ENCODE measurements at places on chromosomes 6 and 20.

DNA sequence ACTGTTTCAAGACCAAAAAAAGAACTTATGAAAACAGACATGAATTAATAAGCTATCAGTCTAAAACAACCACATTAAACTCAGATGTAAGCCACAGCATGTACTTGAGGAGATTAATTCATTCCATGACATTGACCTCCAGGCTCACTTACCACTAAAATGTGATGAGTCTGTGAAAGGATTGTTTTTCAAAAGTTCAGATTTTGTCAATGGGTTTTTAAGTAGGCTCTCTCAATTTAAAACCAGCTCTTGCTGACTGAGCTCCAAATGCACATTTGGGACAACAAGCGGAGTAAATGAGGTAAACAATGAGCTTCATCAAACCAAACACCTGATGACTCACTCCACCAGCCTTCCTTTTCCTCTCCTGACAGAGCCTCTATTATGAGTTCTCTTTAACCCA lies 197.0 kb downstream of the SIM1 start:
- no peak for DNase-seq

DNA sequence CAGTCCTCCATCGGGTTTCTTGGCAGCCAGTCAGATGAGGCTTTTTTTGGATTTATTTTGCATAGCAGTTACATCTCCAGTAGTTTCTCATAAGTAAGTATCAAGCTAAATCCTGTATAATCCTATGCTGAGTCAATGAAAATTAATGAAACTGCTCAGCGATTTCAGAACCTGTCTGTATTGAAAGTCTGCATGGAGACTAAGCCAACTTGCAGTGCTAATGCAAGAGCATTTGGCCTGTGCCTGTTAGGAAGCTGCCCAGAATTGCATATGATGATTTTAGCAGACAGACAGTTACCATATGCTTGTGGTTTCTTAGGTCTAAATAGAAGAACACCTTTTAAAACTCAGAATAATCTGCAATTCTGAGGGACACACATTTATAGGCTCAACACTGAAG lies 25.2 kb upstream of the LRRN4 start:
- DNase-seq = no peak

GRCh38 chr20:15705975-15706374 lies 867.3 kb downstream of the KIF16B start:
- DNase-seq = no peak

- no peak for DNase-seq
Measured at GRCh38 chr6:139515511-139515910, 141.1 kb upstream of the CITED2 start.

GRCh38 chr6:28315628-28316027 lies 20.3 kb downstream of the ZSCAN31 start:
- no peak for DNase-seq

GRCh38 chr6:53335224-53335994 lies 13.3 kb downstream of the ELOVL5 start:
- no peak for DNase-seq

GRCh38 chr20:6671829-6672228 lies 95.7 kb upstream of the BMP2 start:
- no peak for DNase-seq

DNA sequence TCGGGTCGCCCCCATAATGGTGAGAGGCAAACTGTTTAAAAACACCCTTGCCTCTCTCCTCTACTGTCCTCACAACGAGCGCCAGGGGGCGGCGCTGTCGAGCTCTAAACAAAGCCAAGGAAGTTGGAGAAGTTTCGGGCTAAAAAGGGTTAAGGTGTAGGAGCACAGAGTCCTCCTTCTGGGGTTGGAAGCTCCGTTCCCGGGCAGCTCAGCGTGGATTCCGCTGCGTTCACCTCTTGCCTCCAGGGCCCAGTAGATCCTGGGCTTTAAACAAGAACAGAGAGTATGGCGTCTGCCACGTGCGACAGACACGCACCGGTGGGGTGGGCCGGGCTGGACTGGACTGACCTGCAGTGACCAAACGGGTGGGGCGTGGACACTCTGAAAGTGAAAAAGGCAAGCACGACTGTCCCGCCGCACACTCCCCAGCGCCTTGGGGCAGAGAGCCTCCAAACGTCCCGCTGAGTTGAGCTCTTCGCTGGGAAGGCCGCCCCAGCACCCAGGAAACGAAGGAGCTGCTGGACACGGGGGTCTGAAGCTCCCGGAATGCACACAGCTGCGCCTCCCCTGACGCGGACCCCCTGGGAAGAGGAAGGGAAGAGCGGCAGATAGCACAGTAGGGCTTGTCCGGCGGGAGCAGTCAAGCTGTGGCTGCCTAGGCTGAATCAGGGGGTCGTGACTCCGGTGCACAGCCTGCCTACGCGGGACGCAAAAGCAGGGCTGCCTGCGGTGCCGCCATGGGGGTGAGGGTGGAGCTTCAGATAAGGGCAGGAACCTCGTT lies 1.6 kb upstream of the THBD start:
- DNase-seq = no peak

- DNase-seq = no peak
Measured at GRCh38 chr6:35484921-35485392, 11.9 kb downstream of the TEAD3 start.

- DNase-seq = no peak
Measured at GRCh38 chr6:132570221-132570777, at the start of gene TAAR6. Gene TAAR6, plus strand, starts transcription at chr6:132570322. Its CDS starts 0 bp downstream, at chr6:132570322.

DNA sequence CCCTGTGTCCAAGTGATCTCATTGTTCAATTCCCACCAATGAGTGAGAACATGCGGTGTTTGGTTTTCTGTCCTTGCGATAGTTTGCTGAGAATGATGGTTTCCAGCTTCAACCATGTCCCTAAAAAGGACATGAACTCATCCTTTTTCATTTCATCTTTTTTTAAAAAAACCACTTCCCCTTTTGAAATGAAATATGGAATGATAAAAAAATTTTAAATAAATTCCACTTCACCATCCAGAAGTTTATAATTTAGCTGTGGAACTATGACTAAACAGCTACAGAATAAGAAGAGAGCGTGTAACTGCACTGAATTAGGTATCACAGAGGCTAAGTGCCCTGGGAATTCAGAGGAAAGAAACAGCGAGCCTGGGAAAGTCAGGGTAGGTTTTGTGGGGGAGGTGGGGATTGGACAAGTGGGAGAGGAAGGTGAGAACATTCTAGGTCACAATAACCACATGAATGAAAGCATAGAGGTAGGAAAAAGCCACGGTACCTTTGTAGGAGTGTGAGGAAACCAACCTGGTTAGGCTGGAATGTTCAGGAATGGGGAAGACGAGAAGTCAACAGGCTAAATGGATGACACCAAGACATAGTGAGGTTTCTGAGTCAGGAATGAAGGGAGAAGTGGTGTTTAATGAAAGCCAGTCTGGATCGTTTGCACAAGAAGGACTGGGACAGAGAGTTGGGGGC lies 11.0 kb downstream of the TRIM10 start:
- no peak for DNase-seq

DNA sequence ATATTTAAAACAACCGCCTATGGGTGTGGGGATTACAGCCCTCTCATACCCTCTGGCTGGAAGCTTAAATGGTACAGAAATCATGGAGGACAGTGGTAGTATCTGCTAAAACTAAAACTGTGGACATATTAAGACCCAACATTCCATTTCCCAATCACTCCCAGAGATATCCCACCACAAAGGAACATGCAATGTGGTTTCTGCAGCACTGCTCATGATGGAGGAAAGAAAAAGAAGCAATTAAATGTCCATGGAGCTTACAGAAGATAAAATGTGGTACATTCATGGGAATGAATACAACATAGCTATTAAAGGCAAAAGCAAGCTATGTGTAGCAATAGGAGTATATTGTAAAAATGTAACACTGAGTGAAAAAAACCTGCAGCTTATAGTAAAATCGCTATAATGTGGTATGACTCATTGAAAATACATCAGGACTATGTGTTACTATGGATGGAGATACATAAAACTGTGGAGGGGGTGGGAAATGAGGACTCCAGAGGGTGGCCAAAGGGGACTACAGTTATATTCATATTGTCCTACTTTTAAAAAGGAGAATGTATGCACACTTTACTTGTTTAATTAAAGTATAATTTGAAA lies 22.9 kb upstream of the NNAT start:
- DNase-seq = no peak

GRCh38 chr6:37172912-37173492 lies 3.0 kb downstream of the PIM1 start:
- no peak for DNase-seq

GRCh38 chr6:137297887-137298286 lies 78.7 kb upstream of the IFNGR1 start:
- DNase-seq = peak; percentile 34

DNA sequence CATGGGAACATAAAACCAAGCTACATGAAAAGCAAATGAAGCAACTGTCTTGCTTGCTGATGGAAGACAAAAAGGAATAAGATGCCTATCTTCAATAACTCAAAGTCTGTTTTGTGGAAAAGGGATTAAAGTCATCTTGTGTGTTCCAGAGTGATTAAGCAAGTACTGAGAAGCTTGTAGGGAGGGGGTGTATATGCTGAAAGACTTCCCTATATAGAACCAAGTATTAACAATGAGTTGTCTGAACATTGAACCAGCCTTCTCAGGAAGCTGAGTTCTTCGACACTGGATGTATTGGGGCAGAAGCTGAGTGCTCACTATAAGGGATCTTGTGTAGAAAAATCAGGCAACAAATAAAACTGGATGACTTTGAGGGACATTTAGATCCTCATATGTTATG lies 451.8 kb downstream of the CD83 start:
- DNase-seq = peak; percentile 14

DNA sequence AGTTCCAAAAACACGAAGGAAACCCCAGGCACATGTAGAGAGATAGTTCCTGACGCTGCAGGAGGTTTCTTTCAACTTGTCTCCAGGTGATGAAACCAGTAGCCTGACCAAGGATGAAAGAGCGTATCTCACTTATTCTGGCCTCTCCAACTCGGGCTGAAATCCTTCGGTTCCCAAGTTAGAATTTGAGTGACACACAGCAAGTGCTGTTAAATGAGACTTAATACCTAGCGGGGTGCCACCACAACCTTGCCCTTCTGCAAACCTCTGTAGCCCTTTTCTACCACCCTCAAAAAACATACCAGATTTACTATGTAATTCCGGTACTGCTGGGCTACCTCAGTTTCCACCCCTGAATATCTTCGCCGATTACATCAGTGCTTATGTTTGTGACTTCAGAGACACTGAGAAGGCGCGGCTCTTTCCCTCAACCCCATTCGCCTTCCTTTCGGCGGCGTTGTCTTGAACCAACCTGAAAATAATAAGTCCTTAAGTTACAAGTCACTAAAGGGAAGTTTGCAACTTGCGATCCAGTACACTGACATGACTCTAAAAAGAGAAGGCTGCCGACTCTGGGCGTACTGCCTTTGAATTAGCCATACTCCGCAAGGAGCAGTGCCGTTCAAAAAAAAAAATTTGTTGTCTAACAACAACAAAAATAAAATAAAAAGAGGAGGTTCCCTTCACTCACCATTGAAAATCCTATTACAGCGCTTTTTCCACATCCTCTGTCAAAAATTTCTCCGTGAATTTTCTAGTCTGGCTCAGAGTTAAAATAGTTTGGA lies 194.9 kb upstream of the ZNF184 start:
- DNase-seq = no peak

- DNase-seq = no peak
Measured at GRCh38 chr20:34495916-34496315, 20.3 kb upstream of the DYNLRB1 start.

- DNase-seq = no peak
Measured at GRCh38 chr20:20363799-20364592, 3.9 kb upstream of the INSM1 start.

- no peak for DNase-seq
Measured at GRCh38 chr20:20849161-20849560, 136.7 kb upstream of the RALGAPA2 start.

DNA sequence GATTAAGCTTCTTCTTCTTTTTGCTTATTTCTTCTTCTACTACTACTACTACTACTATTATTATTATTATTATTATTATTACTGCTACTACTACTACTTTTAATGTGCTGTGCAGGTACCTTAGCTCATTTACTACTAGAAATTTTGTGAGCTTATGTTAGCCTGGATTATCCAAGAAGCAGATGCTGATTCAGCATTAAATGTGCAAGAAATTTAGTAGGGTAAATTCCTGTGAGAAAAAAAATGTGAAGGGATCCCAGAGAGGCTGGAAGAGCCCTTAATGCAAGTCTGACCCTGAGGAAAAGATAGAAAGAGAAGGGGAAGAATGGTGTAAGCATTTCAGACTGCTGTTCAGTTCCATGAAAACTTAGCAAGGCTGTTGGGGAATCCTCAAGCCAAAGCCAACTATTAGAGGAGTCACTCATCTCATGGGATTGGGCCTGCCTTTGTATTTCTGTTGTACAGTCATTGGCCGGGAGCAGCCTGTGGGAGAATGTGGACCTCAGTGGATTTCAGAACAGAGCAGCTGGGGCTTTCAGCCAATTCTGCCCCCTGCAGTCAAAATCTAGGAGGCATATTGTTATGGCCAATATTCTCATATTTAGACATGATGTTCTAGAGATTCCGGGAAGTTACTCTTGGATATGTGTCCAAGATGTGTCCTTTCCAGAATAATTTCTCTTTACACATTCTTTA lies 37.2 kb upstream of the TSPYL1 start:
- DNase-seq = no peak

DNA sequence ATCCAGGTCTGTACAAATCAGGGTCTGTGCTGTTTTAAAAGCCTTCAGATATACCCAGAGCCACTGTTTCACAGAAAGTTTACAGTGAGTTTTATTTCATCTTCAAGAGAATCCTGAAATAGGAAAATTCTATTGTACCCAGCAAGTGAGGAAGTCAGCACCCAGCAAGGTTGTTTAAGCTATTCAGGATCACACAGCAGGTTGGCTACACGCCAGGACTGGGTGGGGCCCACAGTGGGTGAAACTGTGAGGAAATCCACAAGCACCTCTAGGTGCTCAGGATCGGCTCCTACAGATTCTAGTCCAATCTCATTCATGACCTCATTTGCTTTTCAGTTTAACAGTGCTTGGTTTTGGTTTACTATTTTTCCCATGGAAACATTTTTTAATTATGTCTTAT lies 128.9 kb downstream of the SYNDIG1 start:
- no peak for DNase-seq

- DNase-seq = no peak
Measured at GRCh38 chr6:129895692-129896091, 34.6 kb upstream of the TMEM244 start.

DNA sequence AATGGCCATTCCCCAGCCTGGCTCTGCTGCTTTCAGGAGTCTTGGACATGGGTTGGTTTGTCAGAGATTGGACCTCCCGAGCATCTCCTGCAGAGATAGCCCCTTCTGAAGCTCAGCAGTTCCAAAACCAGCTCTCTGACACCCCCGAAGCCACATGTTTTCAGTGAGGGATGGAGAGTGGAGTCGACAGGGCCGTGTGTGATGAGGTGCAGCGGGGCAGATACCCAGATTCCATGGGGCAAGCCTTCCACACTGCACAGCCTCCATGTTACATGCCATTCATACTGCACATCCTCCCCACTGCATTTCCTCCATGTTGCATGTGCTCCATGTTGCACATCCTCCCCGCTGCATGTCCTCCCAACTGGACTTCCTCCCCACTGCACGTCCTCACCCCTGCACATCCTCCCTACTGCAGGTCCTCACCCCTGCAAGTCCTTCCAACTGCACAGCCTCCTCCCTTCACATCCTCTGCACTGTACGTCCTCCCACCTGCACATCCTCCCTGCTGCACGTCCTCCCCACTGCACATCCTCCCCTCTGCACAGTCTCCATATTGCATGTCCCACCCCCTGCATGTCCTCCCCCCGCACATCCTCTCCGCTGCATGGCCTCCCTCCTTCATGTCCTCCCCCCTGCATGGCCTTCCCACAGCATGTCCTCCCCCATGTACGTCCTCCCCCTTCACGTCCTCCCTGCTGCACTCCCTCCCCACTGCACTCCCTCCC lies 112.2 kb downstream of the SYNDIG1 start:
- no peak for DNase-seq

GRCh38 chr20:63268256-63268655 lies 4.4 kb upstream of the ARFGAP1 start:
- no peak for DNase-seq

All from HL-60 (cell line).